ENCODE measurements at places on chromosomes 4 and X.

DNA sequence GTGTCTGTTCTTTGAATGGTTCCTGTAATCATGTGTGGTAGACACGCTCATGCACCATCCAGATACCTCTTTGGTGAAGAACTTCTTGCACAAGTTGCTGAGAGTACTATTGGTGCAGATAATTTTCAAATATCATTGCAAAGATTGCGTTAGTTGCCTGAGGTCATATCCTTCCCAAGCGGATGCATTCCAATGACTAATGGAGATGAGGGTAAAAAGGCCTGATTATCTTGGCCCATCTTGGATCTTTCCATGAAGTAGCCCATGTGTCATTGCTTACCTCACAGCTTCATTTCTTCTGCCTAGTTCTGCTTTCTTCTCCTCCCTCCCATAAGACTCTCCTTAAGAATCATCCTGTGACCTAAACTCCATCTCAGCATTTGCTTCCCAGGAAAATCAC lies 384.9 kb upstream of the CNKSR2 start:
- DNase-seq = no peak

DNA sequence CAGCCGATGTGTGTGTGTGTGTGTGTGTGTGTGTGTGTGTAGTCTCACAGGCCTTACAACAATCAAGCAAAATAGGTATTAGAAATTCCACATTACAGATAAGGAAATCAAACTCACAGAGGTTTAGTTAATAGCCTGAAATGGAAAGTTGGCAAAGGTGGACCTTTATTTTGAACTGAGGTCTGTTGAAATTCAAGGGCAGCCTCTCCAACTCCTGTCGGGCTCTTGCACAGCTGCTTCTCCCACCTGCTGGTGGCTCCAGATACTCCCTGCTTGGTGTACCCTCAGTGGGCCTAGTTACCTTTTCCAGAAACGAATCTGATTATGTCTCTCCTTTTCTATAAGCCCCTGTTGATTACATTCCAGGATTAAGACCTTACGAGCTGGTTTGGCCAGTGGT lies 195.9 kb downstream of the MGST2 start:
- no peak for DNase-seq

DNA sequence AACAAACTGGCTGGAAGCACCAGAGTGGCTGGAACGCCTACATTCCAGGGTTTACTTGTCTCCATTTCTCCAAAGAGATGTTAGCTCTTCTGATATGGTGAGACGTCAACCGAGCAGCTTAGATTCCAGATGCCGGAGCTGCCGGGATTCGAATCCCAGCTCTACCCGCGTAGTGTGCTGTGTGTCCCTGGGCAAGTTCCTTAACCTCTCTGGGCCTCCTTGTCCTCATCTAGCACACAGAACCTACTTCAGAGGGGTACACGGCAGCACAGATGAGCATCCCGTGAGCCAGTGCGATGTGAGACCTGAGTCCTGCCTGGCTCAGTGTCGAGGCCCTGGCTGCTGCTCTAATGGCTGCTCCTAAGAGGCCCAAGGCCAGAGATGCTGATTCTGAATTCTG lies 60.1 kb downstream of the ABLIM2 start:
- no peak for DNase-seq

GRCh38 chr4:86358257-86358656 lies 1.6 kb downstream of the MAPK10 start:
- DNase-seq = no peak

GRCh38 chrX:23633834-23634580 lies 33.3 kb upstream of the PRDX4 start:
- no peak for DNase-seq

Measured in fibroblast of upper back skin (primary cell).